ENCODE measurements at places on chromosomes 11 and 22.

- DNase-seq = no peak
These were observed at the start of gene OSBP2 for GRCh38 chr22:30694640-30695350. Gene OSBP2, plus strand, starts transcription at chr22:30694874. Its CDS starts 36 bp downstream, at chr22:30694910.

DNA sequence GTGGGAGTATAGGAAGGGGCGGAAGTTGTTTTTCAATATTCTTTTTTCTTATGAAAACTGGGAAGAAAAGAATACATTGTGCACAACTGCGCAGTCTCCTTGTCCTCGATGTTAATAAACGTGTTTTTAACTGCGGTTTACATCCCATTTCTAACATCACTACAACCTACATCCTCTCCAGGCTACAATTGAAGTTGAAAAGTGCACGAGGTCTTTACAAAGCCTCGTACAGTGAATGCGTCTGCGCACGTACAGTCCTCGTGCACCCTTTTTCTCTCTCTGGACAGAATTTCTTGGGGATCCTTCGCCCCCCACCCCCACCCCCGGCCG lies 102.4 kb downstream of the WT1 start:
- no peak for DNase-seq

GRCh38 chr11:116502641-116503061 lies 270.1 kb downstream of the BUD13 start:
- peak; percentile 33 for DNase-seq

GRCh38 chr11:66045177-66045639 lies 3.8 kb downstream of the GAL3ST3 start:
- DNase-seq = peak; percentile 79

- no peak for DNase-seq
These were observed 39.8 kb upstream of the SHISAL1 start for GRCh38 chr22:44352378-44353035.

DNA sequence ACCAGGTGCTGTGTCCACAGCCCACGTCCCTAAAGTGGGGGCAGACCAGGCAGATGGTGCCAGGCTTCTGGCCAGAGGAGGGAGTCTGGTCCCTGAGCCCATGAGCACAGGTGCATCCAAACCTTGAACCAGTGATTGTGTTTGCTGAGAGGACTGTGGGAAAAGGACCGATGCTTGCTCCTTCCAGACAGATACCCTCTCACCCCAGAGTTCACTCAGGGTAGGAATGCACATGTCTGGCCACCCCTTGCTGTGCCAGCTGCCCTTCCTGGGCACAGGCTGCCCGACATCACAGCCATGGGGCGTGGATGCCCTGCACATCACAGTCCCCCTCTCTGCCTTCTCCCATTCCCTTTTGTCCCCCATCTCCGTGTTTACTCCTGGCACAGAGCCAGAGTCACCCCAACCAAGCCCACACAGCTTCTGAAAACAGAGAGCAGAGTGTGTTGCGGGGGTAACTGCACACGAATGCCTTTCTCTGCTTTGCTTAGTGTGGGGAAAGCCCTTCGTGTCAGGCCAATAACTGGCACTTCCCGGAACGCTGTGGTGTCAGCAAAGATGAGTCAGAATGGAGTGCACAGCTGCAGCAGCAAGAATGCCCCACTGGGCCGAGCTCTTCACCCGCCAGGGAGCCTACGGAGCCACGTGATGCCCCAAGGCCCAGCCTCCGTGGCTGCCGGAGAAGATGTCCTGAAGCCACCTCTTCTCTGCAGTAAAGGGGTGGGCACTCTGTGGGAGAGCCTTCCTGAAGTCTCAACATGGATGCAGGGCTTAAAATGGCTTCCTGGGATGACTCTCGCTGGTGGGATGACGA lies 7.6 kb downstream of the CARS1 start:
- DNase-seq = peak; percentile 78

- no peak for DNase-seq
These were observed 43.2 kb upstream of the FADD start for GRCh38 chr11:70159627-70160570.

DNA sequence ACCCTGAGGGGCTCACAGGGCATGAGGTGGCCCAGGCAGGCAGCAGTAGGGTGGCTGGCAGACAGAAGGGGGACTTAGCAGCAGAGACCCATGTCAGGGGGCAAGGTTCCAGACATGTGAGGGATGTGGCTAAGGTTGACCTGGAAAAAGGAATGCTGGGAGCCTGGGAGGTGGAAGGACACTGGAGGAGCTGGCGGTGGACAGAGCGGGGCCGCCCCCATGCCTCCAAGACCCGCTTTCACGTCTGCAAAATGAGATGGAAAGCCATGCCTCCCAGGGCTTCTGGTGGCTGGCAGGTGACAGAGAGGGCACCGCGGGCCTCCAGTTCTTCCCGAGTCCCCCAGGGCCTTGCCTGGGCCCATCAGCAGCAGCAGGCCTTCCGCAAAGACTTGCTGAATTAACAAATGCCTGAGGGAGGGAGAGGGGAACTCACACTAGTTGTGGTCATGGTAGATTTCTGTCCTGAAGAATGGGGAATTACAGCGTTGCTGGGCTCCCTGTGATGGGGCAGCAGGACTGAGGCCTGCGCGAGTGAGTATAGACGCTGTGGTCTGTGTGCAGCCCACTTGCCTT lies 23.1 kb upstream of the SOX10 start:
- DNase-seq = no peak

DNA sequence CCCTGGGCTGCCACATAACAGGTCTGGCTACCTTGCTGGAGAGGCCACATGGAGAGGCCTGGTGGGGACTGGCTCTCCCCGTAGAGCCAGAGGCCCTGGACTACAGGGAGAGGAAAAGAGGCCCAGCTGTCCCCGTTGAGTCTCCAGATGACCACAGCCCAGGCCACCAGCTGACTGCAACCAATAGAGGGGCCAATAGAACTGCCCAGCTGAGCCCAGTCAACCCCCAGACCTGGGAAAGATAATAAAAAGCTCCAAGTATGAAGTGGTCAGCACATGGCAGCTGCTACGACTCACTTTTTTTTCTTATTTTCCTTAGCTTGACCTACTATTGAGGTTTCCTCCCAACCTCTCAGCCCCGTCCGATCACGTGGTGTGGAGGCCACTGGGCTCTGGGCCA lies 18.4 kb downstream of the PDGFB start:
- DNase-seq = no peak

- DNase-seq = peak; percentile 36
These were observed 69.0 kb upstream of the SYT13 start for GRCh38 chr11:45354976-45355705.

- no peak for DNase-seq
These were observed 64.7 kb downstream of the ADAMTS15 start for GRCh38 chr11:130513132-130513531.

DNA sequence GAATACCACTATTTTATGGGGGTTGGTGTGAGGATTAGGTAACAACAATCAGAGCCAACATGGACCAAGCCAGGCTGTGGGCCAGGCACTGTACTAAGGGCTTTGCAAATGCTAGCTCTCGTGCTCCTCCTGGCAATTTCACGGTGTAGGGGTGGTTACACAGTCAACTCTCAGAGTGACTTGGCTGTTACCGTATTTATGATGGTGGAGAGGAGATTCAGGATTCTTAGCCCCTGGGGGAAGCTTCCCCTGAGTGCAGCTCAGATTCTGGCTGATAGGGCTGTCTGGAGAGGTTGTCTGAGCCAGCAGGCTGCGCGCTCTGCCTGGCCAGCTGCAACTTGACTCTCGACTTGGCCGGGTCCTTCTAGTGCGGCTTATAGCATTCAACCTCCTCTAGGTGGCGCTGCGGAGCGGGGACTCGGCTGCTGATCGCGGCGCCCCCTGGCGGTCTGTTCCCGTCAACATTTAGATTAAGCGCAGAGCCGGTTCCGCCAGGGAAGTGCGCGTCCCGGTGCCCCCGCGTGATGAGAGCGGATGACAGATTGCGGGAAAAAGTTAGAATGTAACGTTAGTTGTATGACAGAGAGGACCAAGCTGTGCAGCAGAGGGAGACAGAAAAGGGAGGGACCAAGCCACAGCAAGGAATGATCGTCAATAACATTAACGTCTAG lies 4.5 kb upstream of the NCF4 start:
- peak; percentile 81 for DNase-seq

DNA sequence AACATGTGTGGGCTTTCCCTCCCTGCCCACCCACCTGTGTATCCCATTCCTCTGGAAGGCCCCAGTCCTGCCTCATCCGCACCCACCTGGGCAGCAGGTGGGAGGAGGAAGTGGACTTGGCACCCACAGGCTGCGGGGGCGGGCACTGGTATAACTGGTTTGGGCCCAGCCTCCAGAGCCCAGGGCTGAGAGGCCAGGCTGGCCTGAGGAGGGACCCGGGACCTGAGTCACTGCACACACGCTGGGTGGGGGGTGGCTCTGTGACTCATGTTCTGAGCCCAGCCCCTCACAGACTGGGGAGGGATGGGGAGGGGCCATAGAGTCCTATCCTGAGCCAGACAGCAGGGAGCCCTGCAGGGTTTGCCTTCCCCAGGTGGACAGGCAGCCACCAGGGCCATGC lies 16.7 kb downstream of the PHLDA2 start:
- DNase-seq = no peak

GRCh38 chr11:68947151-68947550 lies 33.6 kb downstream of the MRGPRD start:
- DNase-seq = no peak

DNA sequence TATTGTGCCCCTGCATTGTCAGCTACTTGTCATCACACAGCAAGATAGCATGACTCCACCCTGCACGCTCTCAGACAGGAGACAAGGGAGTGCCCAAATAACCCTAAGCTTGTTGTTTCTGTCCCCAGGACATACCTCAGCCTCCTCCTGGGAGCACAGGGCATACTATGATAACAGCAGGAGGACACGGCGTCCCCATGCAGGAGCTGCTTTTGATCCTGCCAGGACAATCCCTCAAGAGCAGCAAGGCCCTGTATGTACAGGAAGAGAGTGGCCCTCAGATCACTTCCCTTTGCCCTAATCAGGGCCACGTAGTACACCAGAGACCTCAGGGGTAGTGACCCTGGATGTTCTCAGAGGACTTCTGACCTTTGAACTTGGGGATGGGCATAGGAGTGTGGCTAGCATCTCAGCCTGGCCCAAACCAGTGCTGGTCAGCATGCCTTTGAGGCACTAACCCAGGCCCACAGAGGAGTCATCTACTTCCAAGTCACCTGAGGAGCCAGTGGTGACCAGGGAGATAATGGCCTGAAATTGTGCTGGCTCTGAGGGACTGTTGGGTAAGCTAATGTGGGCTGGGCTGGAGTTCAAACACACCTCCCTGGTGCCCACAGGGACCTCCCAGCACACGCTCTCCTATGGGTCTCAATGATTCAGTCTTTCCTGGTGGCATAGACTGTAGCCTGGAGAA lies 9.2 kb downstream of the APOA4 start:
- no peak for DNase-seq

DNA sequence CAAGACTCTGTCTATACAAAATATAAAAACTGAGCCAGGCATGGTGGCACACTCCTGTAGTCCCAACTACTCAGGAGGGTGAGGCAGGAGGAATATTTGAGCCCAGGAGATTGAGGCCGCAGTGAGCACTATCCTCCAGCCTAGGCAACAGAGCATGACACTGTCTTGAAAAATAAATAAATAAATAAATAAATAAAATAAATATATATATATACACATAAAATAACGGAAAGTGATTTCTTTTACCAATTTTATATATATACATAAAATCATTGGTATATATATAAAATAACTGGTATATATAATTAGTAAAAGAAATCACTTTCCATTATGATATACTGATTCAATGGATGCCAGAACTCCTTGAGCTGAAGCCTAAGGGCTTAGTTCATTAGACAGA lies 91.8 kb downstream of the MRTFA start:
- no peak for DNase-seq

DNA sequence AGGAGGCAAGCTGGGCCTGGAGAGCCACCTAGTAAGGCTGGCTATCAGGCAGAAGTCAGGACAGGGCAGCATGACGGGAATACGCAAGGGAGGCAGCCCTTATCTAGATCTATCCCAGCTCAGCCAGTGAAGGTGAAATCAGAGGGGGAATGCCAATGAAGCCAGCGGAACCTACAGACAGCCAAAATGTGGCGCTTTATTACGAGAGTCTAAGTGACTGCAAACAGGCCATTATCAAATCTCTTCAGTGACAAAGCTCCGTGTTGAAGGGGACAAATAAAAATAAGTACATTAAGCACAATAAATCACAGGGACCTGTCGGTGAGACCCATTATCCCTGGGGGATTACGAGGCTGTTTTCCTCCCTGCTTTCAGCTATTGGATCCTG lies 22.8 kb downstream of the LARGE1 start:
- DNase-seq = no peak

DNA sequence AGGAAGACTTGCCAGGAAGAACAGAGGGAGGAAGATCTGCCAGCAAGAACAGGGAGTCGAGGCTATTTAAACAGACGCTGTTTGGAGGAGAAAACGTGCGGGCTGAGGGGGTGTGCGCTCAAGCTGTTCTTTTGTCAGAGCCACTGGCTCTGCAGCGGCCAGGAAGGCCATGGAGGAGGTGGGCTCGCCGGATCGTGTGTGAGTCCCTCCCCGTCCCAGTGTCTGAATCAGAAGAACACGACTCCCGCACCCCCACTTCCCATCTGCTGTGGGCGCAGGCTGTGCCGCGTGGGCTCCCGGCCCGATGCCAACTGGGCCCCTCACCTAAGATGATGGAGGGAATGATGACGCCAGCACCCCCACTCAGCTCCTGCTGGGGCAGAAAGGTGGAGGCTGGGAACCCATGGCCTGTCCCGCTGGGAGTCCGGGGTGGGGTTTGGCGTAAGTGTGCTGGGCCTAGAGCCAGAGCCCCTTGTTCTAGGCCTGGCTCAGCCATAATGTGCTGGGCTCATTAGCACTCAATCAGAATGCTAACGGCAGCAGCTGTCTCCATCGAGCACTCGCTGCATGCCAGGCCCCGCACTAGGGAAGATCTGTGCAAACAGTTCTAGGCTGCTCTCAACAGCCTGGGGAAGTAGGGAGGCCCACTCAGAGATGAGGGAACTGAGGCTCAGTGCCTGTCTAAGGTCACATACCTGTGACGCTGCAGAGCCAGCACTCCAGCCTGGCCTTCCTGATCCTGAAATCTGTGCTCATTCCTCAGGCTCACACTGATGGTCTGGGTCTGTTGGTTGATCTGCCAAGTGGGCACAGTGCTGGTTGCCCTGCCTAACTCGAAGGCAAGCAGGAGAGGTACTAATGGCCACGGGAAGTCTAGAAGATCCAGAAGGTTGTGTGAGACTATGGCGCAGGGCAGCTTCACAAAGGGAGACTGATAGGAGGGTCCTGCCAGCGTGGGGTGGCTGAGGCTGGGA lies 11.5 kb downstream of the NPTXR start:
- DNase-seq = peak; percentile 60

DNA sequence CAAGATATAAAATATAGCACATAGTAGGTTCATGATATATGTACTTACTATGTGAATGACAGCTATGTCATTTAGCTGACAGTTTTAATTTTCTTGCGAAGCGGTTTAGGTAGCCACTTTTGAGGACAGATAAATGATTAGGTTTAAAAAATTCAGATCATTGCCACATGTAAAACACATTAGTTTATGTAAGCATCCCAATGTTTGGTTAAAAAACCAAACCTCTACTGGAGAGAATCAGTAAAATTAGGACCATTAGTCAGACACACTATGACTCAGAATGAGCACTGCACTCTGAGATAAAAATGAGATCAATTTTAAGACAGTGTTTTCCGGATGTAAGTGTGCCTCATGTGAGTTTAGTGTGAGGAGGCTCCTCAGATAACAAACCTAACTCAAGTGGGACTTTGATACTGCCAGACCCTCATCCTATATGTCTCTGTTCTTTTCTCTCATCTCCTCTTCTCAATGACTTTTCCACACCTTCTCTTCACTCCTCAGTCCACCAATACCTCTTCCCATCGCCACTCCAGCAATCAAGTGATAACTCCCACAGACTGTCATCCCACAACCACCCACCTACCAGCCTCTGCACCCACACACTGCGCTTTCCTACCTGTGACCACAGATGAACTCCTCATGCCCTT lies 6.8 kb upstream of the OR2AT4 start:
- DNase-seq = no peak

- DNase-seq = no peak
These were observed 87.9 kb upstream of the CLPB start for GRCh38 chr11:72522186-72522585.
